ENCODE measurements at places on chromosomes 1 and 21. TPM values are rescaled to one million over a fixed set of nuclear protein-coding genes. Genes with fewer than 3 reads are reported as not detected.

GRCh38 chr1:51697166-51697565 lies 80.3 kb downstream of the OSBPL9 start:
- no peak for DNase-seq

DNA sequence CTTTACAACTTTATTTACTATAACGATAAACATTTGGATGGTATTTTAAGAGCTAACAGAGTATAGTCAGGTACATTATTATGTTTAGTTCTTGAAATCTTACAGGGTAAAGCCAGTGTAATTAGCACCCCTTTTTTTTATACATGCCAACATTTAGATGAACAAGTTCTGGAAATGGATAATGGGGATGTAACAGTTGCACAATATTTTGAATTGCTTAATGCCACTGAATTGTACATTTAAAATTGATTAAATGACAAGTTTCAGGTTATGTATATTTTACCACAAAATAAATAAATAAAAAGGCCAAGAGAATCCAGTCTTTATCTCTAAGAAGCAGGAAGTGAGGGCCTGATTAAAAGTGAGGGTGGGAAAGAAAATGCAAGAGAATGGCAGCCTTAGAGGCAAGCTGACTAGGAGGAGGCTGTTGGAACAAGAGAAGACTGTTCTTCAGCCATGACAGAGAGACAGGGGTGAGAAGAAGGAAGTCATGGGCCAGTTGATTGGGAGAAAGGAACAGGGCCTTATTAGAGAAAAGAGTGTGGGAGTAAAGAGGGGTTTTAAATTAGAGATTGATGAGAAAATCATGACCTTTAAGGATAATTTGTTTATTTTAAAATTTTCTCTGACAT lies 49.9 kb upstream of the TNFSF18 start:
- DNase-seq = no peak

- no peak for DNase-seq
These were observed 207.1 kb upstream of the DEPDC1 start for GRCh38 chr1:68703921-68704354.

DNA sequence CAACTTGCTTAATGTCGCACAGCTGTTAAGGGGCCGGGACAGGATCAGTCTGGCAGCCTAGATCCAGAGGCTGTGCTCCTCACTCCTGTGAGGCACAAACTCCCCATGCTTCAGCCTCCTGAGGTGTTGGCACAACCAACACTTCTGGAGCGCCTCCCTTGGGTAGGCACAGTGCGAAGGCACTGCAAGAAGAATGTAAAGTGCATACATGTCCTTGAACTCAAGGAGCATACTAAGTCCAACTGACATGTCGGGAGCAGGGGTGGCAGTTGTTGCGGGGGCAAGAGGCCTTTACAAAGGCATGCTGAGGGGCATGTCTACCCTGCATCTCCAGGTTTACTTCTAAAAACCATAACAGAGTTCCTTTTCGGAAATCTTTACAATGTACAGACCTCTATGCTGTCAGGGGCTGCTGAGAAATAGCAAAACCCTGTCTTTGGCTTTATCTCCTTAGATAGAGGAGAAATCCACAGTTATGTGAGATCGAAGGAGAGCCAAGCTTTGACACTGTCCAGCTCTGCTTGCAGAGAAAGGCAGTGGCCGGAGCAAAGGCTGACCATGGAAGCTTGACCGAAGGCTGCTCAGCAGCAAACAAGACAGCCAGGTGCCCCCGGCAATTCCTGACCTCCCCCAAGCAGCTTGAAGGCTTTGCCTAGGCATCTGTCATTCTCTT lies 93.9 kb downstream of the CDC7 start:
- DNase-seq = no peak

The TMED5 gene
- total RNA-seq = 38.3 TPM

DNA sequence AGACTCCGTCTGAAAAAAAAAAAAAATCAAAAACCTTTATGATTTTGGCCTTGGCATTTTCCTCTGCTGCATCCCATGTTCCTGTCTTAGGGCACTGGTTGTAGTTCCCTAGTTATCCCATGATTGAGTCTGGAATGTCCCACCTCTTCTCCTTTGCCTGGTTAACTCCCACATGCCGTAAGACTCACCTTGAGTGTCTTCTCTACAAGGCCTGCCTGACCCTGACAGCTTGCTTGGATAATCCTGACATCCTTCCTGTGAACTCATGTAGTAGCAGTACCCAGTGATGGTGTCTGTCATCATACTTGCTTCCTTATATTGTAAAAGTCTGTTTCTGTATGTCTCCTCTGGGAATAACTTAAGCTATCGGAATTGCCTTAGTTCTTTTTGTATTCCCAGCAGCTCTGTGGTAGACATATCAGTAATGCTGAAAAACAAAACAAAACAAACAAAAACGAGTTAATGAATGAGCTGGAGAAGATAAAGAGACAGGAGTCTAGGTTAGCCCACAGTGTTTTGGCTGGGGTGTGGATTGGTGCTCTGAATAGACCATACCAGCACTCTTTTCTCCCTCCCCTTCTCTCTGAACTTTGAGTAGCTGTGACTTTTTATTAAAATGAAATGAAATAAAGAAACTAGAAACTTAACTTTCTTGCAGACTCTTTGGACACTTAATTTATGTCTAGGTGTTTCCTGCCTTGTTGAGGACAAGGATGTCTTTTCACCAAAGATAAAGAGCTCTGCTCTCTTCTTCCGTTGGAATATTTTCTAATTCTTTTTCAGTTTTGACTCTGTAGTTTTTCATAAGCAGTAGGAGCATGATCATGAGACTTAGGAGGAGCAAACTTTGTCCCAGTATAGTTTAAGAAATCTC lies 15.1 kb downstream of the NEK7 start:
- DNase-seq = no peak

GRCh38 chr1:241939798-241940197 lies 17.8 kb upstream of the BECN2 start:
- DNase-seq = no peak

Measured in neural crest cell (in vitro differentiated cells).